B cell (primary cell): ENCODE measurements at places on chromosomes 2 and 18. TPM values are rescaled to one million over a fixed set of nuclear protein-coding genes. Genes with fewer than 3 reads are reported as not detected.

The APCDD1 gene
- polyA plus RNA-seq: 0.79 and 1.0 TPM in 2 replicates

The OR6B2 gene
- polyA plus RNA-seq: not detected in 2 replicates

The METTL21A gene
- 30.7 and 31.2 TPM in 2 replicates for polyA plus RNA-seq

The INHA gene
- not detected in 2 replicates for polyA plus RNA-seq

The OSR1 gene
- polyA plus RNA-seq: not detected in 2 replicates

The LONRF2 gene
- not detected in 2 replicates for polyA plus RNA-seq

The WIPF1 gene
- 130 and 137 TPM in 2 replicates for polyA plus RNA-seq

The UCN gene
- 4.3 and 4.5 TPM in 2 replicates for polyA plus RNA-seq

- DNase-seq: no peak
Observed at GRCh38 chr2:47373747-47374146, 29.2 kb upstream of the MSH2 start.

- no peak for DNase-seq
Observed at GRCh38 chr2:82508702-82509101, 1950.4 kb downstream of the SUCLG1 start.

DNA sequence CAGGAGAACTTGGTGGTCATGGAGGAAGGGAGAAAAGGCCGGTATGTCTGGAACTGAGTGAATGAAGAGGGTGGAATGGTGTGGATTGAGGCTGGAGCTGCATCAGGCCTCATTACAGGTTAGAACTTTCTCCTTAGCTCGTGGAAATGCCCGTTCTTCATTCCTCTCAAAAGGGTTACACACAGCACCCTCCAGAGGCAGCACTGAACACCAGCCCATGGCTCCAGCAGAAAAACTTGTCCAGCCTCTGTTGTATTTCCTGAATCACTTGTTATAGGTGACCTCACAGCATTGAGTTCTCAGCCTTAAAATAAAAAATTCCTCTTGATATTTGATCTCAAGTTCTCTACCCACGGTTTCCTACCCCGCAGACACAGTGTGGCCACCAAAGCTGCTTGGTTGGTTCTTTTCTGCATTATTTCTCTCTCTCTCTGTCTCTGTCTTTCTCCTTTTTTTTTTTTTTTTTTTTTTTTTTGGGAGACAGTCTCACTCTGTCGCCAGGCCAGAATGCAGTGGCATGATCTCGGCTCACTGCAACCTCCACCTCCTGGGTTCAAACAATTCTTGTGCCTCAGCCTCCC is 89.6 kb downstream of the ITGB1BP1 start:
- no peak for DNase-seq

DNA sequence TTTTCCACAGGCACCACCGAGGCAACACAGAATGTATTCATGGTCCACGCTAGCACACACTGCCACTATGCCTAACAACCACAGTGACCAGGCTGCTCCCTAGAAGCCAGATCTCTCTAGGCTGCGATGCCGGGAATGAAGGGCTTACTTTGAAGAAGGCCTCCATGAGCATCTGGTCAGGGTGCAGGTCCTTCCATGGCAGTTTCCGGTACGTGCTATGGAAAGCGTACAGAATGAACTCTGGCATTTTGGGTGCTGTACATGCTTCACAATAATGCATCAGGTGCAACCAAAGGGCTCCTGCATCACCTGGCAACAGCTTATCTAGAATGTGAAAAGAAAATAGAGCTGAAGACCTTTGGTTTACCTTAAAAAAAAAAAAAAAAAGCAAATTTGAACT is 44.9 kb downstream of the SIGLEC15 start:
- no peak for DNase-seq

- DNase-seq: no peak
Observed at GRCh38 chr2:19898592-19899329, 3.0 kb downstream of the TTC32 start.

DNA sequence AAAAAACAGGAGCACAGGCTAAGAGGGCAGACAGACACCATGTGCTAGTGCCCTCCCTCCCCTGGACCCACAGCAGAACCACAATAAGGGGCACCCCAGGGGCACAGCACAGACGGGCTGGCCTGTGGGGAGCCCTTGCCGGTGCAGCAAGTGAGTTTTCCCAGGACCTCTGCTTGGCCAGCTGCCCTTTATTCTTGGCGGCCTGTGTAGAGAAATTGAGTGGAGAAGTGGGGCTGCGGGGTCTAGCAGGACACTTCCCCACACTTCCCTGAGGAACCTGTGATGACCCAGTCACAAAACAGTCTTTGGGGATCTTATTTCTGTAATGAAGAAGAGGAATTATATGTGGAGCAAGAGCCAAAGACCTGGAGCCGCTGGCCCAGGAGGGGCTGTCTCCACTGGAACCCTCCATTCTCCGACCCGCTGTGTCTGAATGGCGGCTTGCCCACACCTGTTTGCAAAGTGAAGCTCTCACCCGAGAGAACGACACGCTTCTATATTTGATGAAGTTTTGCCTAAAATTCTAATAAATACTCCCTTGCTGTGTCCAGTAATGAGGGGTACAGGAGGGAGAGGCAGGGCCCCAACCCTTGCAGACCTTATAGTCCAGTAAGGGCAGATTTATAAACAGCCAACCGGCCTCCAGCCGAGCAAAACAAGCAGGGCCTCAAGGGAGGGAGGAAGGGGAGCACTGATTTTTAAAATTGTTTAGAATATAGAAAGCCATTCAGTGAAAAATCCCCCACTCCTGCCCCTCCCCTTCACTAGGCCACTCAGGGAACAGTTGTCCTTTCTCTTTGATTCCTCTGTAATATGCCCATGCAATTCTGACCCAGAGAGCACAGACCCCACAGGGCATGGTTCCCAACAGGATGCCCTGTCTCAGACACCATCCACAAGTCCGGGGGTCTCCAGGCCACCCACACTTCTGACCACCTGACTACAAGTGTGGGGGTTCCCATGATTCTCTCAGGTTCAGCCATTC is 44.7 kb upstream of the SNED1 start:
- DNase-seq: no peak

DNA sequence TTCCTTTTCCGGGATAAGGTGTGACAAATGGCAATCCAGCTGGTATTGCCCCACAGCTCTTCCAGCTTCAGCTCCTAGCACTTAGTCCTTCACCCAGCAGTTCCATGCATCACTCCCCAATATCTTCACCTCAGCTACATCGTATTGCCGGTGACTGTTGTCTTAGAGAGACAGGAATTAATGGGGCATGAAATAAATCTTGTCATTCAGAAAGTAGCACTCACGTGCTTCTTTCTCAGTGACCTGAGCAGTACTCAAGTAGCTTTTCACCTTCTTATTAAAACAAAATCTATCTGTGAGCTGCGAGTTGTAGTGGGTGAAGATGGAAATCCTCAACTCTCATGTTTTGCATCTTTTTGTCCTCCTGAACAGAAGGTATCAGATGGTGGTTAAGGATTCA is 72.8 kb downstream of the PTH2R start:
- DNase-seq: no peak

DNA sequence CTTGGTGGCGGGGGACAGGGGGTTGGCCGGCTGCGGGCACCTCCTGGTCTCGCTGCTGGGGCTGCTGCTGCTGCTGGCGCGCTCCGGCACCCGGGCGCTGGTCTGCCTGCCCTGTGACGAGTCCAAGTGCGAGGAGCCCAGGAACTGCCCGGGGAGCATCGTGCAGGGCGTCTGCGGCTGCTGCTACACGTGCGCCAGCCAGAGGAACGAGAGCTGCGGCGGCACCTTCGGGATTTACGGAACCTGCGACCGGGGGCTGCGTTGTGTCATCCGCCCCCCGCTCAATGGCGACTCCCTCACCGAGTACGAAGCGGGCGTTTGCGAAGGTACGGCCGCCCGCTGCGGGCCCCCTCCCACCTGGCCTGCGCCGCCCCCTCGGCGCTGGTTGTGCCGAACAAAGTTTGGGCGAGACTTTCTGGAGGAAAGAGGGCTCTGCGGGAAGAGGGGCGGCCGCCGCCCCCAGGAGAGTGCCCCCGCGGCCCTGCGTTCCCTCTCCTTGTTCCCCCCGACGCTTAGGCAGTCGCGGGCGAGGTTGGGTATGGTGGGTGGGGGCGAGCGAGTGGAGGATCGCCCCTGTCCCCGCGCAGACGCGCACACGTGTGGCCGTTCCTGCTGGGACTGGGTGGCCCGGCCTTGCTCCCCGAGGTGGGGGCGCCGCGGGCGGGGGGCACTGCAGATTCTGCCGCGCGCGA is 866 bp downstream of the CRIM1 start:
- peak; percentile 65 for DNase-seq

GRCh38 chr18:3911413-3911812 is 461.4 kb downstream of the TGIF1 start:
- DNase-seq: no peak

- DNase-seq: no peak
Observed at GRCh38 chr2:136141510-136142149, 23.7 kb upstream of the CXCR4 start.

DNA sequence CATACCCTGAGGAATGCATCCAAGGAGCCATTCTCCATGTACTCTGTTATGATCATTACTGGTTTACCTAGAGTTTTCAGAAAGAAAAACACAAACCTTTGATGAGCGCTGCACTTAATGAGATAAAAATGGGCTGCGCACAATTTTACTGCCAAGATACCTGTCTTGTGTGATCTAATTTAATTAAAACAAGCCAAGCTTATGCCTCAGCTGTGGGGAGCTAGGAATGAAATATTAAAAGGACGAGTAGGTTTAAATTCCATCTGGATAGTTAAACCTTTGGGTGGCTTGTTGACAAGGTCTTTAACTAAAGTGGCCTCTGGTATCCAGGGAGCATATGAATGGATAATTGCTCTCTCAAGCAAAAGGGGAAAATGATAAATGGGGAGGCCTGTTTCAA is 135.0 kb downstream of the EPHA4 start:
- DNase-seq: no peak

DNA sequence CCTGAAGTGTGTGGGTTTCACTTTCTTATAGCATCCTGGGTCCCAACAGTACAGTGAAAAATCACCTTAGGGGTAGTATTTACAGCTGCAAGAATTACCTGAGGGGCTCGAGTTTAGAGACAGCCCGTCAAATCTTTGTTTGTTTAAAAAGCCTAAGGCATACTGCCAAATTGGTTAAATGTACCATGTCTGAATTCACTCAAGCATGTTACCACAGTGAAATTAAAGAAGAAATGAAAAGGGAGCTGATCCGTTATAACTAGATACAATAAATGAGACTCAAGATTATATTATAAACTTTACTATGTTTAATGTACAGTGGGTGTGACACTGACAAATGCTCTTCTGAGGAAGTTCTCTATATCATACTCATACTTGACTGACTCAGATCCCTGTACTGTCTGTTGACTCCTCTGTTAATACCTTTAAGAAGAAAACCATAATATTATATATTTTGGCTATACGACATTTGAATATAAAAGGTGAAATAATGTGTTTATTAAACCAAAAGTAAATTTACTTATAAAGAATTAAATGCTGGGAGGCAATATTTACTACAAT is 107.3 kb downstream of the TMEFF2 start:
- no peak for DNase-seq

DNA sequence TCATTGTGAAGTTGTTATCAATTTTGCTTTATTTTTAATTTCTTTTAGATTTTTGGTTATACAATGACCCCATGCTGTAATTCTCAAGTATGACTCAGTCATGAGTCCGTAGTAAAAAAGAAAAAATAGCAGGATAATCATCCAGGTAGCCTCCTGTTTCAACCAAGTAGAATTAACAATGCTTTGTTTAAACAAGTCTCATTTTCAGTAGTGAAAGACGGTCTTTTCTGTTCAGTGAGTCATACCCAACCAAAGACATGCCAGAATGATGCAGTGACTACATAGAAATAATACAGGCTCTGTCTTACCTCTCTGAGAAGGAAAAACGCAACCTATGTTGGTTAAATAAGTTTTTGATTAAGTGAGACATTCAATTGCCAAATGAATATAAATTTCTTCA is 67.8 kb upstream of the DSC1 start:
- no peak for DNase-seq

GRCh38 chr2:118992740-118993391 is 50.9 kb downstream of the MARCO start:
- no peak for DNase-seq

GRCh38 chr18:62759704-62760402 is 44.5 kb downstream of the PHLPP1 start:
- no peak for DNase-seq
